NCI-H1092 (cell line): ENCODE measurements at places on chromosomes 4 and X.

GRCh38 chrX:3268829-3269228 lies 77.6 kb downstream of the MXRA5 start:
- no peak for DNase-seq

DNA sequence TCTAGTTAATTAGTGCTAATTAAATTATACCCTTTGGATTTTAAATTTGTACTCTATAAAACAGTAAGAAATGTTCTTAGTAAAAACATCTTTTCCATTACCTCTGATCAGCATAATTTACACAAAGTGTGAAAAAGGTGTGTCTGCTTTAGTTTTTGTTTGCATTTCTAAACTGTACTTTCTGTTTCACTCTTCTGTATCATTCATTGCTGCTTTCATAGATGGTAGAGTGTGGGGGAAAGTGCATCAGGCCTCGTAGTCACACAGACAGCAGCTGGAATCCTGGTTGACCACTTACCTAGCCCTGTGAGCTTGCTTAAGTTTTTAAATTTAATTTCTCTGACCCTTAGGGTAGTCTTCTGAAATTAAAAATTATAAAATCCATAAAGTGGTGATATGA lies 275.4 kb upstream of the PITX2 start:
- no peak for DNase-seq

GRCh38 chrX:46704767-46705386 lies 54.0 kb downstream of the SLC9A7 start:
- no peak for DNase-seq

- no peak for DNase-seq
These were observed 4.7 kb downstream of the CPLX1 start for GRCh38 chr4:821181-821591.

GRCh38 chr4:60953826-60954225 lies 246.3 kb upstream of the ADGRL3 start:
- DNase-seq, result no peak

DNA sequence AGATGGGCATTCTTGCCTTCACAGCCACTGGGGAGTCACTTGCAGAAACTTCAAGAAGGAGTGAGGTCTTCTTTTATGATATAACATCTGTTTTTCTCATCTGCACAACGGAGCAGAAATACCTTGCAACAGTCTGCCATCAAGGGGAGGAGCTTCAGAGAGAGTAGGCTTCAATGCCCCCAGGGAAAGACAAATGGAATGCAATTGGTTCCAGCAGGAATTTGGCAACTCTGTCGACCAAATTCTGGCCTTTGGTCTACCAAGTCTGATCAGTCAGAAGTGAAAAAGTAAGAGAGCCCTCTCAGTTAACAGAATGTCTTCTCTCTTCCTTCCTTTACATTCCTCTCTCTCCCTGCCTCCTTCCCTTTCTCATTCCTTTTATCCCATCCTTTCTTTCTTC lies 229.3 kb downstream of the IDS start:
- DNase-seq, result no peak

- DNase-seq, result no peak
These were observed 83.8 kb upstream of the ZIC3 start for GRCh38 chrX:137482136-137482535.

- no peak for DNase-seq
These were observed 266.6 kb downstream of the MID1IP1 start for GRCh38 chrX:39067866-39068265.

DNA sequence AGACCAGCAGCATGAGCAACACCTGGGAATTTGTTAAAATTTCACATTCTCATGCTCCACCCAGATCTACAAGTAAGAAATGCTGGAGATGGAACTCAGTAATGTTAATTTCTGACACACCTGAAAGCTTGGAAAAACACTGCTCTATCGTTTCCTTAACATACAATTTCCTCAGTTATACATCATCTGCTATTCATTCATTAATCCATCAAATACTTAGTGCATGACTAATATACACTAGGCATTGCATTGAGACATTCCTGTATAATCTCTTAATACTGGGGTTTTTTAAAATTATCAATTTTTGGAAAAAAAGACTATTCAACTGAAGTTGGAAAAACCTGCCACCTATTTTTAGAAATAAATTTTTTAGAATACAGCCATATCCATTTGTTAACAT lies 106.1 kb downstream of the CHM start:
- no peak for DNase-seq

DNA sequence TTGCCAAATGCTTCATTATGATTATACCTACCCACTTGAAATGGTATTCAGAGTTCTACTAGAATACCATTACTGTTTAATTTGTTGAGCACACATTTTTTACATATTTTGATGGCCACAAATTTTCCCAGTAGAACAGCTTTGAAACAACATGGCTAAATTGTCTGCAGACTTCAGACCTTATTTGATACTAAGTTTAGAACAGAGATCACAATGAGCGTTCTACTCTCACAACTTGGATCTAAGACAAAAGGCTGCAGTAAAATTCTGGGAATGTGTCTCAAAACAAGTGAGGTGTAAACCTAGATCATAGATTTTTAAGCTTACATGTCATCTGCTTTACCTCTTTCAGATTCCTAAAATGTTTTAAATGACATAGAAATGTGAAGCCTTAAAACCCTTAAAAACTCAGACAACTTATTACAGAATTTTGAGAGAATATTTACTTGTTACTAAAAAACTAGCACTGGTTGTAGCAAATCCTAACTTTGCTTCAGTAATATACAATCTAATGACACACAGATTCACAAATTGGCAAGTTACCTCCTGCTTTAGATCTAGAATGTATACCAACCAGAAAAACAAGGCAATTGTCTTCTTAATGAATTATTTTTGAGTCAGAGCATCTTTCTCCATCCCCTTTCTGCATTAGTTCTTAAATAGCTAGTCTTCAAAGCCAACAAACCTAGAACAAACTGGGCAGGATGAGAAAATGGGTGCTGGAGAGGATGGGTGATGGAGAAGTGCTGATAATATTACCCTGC lies 243.3 kb downstream of the SLC7A11 start:
- no peak for DNase-seq

DNA sequence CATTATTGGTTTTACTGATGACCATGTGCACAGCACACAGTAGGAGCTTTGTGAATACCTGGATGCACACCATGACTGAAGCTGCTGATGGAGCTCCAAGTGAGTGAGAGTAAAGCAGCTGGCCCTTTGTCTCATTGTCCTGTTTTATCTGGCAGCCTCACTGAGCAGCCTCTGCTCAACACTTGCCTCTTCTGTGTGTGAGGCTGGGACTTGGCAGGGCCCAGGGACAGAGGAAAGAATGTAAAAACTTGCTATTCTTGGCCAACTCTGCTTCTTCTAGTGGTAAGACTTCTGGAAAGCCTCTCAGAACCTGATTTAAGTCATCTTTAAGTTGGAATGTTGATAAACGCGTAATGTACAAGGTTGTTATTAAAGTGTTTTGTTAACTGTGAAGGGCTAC lies 61.4 kb downstream of the BEX1 start:
- no peak for DNase-seq

- DNase-seq, result no peak
These were observed 93.4 kb upstream of the MCF2 start for GRCh38 chrX:139801397-139801813.

DNA sequence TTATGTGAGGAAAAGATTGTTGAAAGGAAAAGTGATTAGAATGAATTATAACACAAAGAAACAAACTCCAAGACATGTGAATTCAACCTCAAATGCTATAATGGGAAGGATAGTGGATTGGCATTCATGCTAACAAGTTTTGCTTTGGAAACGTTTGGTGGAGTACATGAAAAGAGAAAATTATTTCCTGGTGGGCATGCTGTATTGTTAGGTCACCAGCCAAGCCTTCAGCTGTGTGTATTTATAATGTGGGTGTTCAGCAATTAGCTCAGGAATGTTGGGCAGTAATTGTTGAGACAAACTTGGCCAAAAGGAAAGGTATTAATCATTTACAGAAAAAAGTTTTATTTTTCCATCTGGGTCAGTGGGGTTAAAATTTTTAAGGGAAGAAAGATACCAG lies 198.9 kb upstream of the ARSJ start:
- no peak for DNase-seq

GRCh38 chr4:79948739-79949138 lies 124.3 kb downstream of the ANTXR2 start:
- DNase-seq, result no peak

GRCh38 chrX:150983521-150984168 lies 510 bp downstream of the HMGB3 start:
- DNase-seq, result no peak

- peak; percentile 52 for DNase-seq
These were observed 69.4 kb downstream of the HMGB2 start for GRCh38 chr4:173264684-173265185.

DNA sequence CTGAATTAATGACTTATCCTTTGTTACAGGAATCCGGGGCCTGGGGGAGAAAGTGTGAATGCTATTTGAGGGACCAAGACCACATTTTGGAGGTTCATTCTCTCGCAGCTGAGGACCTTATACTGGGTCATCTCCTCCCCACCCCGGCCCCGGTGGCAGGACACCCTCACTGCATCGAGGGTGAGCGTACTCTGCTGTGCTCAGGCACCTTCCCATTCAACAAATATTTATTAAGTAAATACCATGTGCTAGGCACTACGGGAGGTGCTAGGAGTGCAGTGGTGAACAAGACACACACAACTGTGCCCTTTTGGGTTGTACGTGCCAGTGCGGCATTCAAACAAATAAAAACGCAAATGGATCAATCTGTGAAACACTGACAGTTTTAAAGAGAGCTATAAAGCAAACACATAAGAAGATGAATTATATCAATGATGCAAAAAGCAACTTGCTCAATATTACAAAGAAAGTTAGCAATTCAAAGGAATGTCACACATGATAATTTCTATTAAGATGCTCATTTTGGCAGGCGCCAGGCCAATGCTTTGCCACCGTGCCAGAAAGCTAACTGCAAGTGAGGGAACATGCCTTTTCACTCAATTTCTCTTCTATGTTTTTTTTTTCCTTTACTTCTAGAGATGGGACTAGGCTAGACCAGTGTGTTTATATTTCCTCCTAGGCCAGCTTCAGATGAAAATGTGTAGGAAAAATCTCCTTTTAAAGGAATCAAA lies 24.6 kb downstream of the ADGRG2 start:
- DNase-seq, result no peak

GRCh38 chrX:47523713-47524166 lies 37.3 kb upstream of the ARAF start:
- no peak for DNase-seq

DNA sequence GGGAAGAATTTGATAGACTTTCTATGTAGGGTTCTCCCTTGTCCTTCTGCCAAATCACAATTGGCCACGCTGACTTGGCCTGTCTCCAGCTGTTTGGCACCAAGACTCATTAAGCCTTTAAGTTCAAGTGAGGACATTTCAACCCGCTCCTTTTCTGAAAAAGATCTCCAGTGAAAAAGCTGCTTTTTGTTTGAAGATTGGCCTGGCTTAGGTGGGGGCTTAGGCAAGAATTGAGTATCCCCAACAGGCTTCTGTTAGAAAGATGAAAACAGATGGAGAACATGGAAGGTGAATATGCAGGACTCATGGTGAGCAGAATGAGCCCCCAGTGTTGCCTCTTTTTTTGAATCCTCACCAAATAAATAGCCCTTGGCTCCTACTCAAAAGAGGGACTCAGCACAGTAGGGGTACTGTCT lies 28.5 kb upstream of the LIMCH1 start:
- DNase-seq, result peak; percentile 36

GRCh38 chrX:30627818-30628652 lies 25.2 kb upstream of the GK start:
- DNase-seq, result no peak

GRCh38 chr4:176186671-176187395 lies 8.6 kb downstream of the SPATA4 start:
- DNase-seq, result no peak

DNA sequence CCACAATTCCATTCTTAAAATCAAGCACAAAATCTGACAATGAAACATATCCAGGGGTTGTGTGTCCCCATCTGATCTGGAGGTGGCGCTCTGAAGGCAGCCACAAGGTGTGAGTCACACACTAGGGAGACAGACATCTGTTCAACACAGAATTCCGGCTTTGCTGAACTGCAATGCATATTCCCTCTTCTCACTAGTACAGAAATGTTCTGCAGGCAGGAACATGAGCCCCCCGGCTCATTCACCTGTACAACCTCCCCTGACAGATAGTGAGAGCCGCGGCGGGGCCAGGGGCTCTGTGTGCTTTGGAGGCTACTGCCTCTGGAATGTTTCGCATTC lies 41.9 kb downstream of the WDR1 start:
- no peak for DNase-seq

- DNase-seq, result no peak
These were observed 5.3 kb downstream of the CSF2RA start for GRCh38 chrX:1273896-1274295.

- no peak for DNase-seq
These were observed 68.8 kb downstream of the FBXW7 start for GRCh38 chr4:152467101-152467500.

GRCh38 chr4:149825336-149825735 lies 9.7 kb upstream of the IQCM start:
- DNase-seq, result no peak

GRCh38 chrX:54994668-54995351 lies 822 bp upstream of the PFKFB1 start:
- DNase-seq, result no peak

DNA sequence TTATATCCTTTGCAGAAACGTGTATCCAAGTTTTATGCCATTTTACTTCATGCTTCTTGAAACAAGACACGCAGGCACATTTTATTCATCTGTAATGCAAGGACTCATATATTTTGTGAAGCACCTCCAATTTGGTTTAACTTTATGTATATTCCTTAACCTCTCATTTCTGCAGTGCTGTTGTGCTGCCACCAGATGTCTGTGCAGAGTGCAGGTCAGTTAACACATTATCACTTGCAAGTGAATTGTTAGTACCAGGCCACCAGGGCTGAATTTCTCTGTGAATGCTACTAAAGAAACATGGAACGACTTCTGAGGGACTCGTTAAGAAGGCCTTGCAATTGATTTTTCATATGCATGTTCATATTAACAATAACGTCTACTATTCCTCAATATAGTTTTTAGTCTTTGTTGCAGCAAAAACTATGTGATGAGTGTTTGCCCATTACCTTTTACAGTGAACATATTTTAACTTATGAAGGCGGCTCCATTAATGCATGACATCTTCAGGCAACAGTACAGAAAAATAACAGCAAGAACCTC lies 770.3 kb downstream of the NLGN4X start:
- DNase-seq, result no peak

GRCh38 chrX:16762579-16762978 lies 23.7 kb upstream of the TXLNG start:
- DNase-seq, result no peak
